NCI-H524 treated with DMSO at 0.1 percent for 48 hours (cell line): ENCODE measurements at places on chromosomes 2 and 18.

- DNase-seq = no peak
These were observed 8.3 kb downstream of the CAPG start for GRCh38 chr2:85401844-85402243.

DNA sequence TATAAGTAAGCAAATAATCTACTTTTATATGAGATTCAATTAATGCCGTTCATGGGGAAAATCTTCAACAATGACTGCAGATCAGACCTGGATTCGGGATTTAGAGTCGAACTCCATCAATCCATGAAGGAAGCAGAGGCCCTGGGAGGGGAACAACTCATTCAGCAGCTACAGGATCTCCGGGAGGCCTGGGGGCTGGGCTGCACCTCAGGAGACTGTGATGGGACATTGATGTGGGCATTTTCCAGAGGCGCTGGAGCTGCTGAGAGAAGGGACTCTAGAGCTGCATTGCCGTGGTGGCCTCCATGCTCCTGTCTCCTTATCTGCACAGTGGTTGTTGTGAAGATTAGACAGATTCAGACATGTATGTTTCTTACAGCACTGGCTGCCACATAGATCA lies 76.9 kb downstream of the MYT1L start:
- DNase-seq = no peak

- no peak for DNase-seq
These were observed 562 bp downstream of the CENPA start for GRCh38 chr2:26786207-26787028.

GRCh38 chr2:54397426-54397825 lies 58.7 kb upstream of the SPTBN1 start:
- DNase-seq = no peak

GRCh38 chr18:23229472-23229871 lies 94.2 kb downstream of the CABLES1 start:
- DNase-seq = no peak

DNA sequence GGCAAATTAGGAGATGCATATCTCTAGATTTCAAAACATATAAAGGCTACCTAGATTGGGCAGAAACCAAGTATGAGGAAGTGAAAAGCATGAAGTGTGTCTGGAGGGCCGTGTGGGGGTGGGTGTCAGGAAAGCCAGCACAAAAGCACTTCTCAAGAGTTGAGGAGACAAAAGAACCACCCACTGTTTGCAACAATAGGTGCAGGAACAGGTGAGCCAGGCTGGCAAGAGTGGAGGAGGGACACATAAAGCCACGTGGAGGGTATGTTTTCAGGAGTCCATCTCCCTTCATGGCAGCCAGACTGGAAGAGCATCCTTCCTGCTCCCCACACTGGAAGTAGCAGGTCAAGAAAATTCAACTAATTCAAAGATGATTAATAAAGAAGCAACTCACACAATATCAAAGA lies 96.4 kb downstream of the CERS6 start:
- DNase-seq = no peak

GRCh38 chr2:25349397-25349796 lies 7.7 kb upstream of the DNMT3A start:
- no peak for DNase-seq

GRCh38 chr2:170778900-170779299 lies 8.7 kb downstream of the ERICH2 start:
- DNase-seq = no peak

DNA sequence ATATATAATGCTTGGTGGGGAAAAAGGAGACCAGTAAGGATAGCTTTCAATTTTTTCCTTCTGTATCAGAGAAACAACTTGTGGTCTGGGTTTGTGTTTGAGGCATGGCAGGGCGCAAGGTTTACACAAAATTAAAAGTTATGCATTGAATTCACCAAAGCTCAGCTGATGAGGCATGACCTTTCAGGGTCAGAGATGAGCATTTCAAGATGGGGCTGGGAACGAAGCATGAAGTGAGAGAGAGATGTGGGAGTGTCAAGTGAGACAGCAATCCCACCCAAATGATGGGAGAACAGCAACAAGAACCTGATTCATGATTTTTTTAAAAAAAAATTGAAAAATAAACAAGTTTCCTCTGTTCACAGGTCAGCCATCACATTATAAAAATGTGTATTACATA lies 4.9 kb downstream of the GPR55 start:
- DNase-seq = no peak

- DNase-seq = no peak
These were observed 28.5 kb downstream of the INPP4A start for GRCh38 chr2:98472961-98473746.

DNA sequence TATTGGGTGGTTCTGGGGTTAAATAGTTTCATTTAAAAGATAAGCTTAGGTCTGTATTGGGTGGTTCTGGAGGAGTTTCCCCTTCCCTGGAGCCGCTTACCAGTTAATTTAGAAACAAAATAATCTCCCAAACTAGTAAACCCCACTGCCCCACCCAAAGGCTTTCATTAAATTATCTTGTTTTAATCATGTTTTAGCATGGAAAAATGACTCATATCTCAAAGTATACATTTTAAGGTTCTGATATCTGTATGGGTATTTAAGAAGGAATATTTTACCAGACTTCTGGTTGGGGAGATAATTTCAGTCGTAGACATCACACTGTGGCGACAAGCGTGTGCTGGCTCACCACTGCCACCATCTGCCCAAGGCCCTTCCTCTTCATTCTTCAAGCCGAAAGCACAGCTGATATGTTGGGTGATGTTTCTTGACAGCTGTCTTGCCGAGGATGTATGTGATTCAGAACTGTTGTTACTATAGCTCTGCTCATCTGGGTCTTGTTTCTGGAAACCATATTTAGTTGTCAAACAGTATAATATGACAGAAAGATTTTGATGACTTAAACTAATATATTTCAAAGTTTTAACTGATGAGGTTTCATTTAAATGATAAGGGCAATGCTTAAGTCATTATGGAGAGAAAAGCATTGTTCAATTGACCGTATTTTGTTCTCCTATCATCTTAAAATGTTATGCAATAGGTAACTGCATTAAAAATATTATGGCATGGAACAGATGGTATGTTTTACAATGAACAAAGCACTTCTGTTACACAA lies 5.1 kb downstream of the FIGLA start:
- no peak for DNase-seq

DNA sequence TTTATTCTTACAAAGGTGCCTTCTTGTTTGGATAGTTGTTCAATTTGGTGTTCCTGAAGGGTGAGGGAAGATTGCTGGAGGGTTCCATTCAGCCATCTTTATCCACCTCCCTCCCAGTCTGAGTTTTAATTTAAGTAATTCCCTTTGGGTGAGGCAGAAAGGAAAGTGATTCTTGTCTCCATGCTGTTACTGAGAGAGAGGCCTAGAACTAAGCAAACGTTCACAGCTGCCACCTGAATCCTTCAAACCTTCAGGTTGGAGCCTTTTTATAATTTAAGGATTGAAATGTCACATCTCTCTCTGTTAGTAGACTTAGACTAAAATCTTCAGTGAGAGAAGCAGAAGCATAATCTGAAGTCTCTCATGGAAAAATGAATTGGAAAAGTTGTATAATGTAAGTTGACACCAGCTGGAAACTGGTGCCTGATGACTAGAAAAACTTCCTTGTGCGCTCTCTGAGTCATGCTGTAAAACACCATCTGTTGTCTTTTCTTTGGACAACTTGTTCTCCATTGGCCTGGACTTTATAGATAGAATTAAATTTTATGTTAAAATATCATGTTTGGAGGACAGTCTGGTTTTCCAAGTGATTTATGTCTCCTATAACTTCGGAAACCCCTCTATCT lies 14.6 kb downstream of the STRADB start:
- peak; percentile 72 for DNase-seq

DNA sequence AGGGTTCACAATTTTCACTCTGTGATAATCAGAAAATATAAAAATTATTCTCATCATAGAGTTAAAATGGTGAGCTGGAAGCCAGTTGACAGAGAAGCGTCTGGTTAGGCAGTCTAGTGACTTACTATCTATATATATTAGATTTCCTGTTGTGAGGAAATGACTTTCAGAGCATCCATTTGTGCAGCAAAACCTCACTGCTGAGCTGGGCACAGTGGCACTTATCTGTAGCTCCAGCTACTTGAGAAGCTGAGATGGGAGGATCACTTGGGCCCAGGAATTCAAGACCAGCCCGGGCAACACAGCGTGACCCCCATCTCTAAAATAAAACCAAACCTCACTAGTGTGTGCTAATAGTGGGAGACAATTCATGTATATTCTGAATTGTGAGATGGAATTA lies 7.2 kb upstream of the KIAA2012 start:
- no peak for DNase-seq

DNA sequence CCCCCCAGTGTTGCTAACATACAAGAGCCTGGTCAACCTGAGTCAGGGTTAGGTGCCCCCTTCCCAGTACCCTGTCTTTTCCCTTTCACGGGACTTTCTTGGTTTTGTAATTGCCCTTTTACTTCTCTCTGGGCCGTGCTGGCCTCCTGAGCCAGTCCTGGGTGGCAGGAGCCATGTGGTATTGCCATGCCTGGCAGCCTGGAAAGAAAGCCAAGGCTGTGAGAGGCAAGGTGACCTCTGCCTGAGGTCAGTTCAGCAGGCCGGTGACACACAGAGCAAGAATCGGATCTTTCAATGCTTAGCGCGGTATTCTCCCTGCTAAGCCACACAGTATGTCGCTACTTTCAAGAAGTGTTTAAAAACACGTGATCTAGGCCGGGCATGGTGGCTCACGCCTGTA lies 52.3 kb downstream of the C18orf63 start:
- no peak for DNase-seq

- DNase-seq = no peak
These were observed 403.2 kb downstream of the THSD7B start for GRCh38 chr2:137168552-137168951.

DNA sequence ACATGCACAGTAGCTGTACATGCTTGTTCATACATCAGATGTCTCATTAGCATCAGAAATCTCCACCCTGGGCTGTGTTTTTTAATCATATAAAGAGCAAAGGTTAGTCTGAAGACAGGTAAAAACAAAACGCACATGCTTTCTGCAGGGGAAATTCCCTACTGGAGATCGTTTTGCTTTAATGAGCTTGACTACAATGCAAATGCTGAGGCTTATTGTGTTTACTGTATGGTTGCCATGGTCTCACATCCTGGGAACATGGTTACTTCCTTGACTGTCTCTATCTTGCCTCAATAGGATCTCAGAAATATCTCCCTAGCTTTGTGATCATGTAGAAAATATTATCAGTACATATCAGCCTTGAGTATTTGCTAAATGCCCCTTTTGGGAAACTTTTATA lies 336.5 kb upstream of the TFPI start:
- no peak for DNase-seq

DNA sequence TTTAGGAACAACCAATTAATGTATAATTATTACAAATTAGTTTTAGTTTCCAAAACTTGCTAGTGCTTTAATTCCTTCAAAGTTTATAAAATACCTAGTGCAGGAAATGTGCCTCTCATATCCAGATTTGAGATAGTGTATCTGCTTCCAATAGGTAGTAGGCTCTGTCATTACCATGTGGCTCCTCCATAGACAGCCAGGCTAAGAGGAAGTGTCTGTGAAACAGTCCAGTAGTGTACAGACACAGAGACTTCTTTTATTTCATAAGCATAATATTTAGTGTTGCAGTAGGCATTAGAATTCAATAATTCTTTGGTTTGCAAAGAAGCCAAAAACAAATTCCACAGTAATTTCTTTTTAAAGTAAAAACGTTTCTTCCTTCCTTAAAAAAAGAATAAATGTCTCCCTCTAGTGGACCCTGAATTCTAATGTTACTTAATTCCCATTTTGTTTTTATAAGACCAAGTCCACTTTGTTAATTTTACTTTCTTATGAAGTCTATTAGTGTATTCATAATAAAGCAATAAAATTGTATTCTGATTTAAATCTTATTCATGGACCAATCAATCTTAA lies 101.2 kb downstream of the NEB start:
- no peak for DNase-seq

GRCh38 chr2:144267239-144267638 lies 252.7 kb downstream of the ZEB2 start:
- no peak for DNase-seq

- no peak for DNase-seq
These were observed 283.9 kb downstream of the ALPK2 start for GRCh38 chr18:58344861-58345463.

- no peak for DNase-seq
These were observed 127.1 kb downstream of the CAPN13 start for GRCh38 chr2:30680121-30680520.

DNA sequence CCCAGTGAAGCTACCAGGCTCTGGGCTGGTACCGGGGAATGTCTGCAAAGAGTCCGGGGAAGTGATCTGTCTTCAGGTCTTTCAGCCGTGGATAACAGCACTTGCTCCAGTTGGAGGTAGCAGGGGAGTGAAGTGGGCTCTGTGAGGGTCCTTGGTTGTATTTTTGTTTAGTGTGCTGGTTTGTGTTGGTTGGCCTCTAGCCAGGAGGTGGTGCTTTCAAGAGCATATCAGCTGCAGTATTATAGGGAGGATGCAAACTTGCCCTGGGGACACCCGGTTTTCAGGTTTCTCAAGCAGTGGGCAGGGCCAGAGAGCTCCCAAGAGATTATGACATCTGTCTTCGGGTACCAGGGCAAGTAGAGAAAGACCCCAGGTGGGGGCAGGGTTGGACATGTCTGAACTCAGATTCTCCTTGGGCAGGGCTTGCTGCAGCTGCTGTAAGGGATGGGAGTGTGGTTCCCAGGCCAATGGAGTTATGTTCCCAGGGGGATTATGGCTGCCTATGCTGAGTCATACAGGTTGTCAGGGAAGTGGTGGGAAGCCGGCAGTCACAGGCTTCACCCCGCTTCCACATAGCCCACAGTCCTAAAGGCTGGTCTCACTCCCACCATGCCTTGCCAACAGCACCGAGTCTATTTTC lies 34.4 kb downstream of the ACAA2 start:
- no peak for DNase-seq

- no peak for DNase-seq
These were observed 67.4 kb downstream of the KCTD18 start for GRCh38 chr2:200442471-200442870.

- DNase-seq = no peak
These were observed 167.1 kb downstream of the PDE1A start for GRCh38 chr2:182259629-182260150.

DNA sequence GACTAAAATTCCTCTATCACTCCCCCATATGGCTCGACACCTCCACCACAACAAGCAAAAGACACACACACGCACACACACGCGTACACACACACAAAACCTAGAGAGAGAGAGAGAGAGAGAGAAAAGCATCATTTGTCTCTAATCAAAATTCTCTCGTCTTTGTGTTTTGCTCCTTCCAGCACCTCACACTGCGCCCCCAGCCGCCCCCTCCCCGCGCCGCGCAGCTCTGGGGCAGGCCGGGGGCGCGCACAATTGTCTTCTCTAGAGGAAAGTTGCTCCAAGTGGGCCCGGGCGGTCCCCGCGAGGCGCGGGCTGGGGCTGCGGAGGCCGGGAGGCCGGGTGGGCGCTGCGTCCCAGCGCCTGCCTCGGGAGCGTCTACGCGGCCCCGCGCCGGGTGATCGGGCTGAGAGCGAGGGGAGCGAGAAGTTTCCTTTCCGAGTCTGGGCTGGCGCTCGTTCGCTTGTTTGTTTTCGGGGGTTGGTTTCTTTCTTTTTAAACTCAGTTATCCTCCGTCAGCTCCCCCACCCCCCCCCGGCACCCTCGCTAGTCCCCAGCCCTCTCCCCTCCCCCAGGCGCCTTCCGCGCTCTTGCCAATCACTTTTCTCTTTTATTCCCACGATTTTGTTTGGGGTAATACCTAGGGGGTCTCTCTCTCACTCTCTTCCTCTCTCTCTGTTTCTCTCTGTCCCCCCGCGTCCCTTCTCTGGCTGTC lies 4.1 kb downstream of the ZEB2 start:
- DNase-seq = no peak
